ENCODE measurements at places on chromosomes 3 and 15.
A peak's percentile ranks its signal among the peaks of the same experiment; 100 is the strongest.

GRCh38 chr3:177944228-177944661 is 592.0 kb upstream of the KCNMB2 start:
- no peak for DNase-seq

DNA sequence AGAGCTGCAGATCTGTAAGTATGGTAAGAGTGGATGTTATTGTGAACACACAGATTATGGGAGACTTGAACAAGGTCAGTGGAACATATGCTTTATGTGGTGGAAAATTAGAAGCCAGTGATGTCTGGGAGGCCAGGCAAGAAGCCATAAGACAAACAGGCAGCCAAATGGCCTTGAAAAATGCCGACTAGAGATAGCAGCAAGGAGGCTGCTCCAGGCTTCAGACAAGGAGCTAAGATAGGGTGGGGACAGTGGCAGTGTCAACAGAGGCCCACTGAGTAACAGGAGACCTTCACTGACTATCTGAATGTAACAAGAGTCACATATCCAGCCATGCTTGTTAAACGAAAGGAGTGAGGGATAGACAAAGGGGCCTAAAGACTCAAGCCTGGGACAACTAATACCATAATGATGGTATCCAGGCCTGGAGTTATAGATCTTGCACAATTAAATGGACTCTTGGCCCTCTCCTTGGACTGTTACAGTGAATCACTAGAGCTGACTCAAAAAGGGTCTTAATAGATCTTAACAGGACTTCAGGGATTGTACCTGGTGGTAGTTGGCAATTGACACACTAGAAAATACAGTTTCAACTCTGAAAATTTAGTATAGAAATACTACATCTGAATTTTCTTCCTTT is 50.6 kb downstream of the CFAP20DC start:
- no peak for DNase-seq

- peak; percentile 42 for DNase-seq
Observed at GRCh38 chr3:52240886-52241370, 2.0 kb upstream of the TWF2 start.

GRCh38 chr3:104245261-104245660 is 1121.4 kb upstream of the ALCAM start:
- no peak for DNase-seq

DNA sequence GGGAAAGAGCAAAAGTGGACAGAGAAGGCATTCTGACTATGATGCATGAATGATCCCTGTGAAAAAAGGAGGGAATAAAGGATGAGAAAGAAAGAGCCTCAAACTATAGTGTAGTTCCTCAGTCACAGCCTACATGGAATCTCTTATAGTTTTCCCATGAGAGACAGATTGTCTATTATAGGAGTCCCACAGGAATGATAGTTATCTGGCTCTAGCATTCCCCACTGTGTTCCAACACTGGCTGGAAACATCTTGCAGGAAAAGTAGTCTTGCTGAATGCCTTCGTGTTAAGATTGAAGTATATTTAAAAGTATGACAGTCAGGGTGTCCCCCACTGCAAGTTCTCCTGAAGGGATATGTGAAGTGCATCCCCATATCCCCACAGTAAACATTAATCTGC is 641.5 kb upstream of the NECTIN3 start:
- no peak for DNase-seq

DNA sequence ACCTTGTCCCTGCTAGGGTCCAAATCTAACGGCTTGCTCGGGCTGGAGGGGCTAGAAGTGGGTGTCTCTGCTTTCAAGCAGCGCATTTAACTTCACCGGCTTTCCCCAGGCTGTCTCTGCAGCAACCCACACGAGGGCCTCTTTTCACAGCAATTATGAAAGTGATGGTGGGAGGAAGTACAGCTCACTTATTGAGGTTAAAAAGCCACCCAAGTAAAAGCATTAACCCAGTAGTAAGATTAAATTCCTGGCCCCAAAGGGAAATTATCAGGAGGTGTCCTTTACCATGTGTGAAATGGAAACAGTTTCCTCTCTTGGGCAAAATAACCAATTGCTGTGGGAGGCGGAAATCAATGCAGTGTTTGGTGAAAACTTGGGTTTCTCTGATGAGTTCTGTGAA is 41.1 kb downstream of the NGRN start:
- no peak for DNase-seq

DNA sequence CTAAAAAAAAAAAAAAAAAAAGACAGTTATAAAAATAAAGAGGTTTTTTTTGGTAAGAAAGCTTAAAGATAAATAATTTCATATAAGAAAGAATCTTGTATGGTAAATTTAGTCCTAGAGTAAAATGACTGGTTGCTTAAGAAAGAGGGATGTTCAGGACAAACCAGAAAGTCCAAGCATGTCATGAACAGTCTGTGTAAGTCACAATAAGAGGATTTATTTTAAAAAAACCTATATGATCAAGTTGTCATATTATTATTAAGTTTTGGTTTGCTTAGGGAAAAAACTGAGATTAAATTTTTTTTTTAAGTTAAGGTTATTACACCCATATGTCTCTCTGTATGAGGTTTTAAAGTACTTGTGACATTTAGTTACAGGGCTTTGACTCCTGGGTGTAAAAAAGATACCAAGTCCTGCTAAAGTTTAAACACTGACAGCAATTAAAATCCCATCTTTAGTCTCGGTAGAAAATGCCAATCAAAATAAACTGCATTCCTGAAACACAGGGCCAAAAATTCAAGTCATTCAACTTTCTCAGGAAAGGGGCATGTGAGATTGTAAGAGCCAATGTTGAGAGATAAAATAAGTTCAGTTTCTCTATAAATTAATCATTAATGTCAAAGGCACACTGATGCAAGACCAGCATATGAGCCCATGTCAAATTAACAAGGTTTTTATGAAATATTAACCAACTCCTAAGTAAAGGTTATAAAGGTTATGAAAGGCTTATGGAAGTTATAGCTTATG is 8.5 kb upstream of the BDH1 start:
- no peak for DNase-seq

DNA sequence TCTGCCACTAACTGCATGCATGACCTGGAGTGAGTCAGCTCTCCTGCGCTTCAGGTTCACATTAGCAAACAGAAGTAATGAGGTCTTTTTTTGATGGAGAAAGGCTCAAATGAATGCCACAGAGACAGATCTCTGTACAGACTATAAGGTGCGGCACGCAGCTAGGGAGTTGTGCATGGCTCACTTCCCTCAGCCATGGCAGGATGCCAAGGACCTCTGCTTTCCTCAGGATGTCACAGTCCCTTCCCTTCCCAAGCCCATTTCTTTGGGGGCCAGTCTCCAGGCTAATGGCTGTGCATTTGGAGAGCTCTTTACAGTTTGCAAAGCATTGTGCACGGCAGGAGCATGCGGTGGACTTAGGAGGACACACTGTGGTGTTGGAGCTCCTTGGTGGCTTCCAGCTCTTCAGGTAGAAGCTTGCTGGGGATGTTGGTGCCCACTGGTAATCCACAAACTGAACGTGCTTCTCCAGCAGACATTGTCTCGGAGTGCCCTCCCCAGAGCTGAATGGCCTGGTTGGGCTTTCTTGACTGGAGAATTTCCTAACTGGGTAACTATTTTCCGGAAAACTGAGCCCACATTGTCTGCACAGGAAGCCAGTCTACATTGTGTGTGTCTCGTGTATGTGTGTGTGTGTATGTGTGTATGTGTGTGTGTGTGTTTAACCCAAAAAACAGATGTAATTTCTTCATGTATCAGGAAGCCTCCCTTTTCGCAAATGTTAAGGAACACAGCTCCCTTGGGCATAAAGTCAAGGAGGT is 172.5 kb upstream of the TLE3 start:
- peak; percentile 78 for DNase-seq

GRCh38 chr15:81211376-81211775 is 14.7 kb downstream of the IL16 start:
- DNase-seq = no peak

GRCh38 chr3:14758297-14758696 is 60.5 kb upstream of the FGD5 start:
- DNase-seq = no peak

- no peak for DNase-seq
Observed at GRCh38 chr3:1330107-1330506, 237.3 kb downstream of the CNTN6 start.

- DNase-seq = no peak
Observed at GRCh38 chr3:11415099-11415498, 142.9 kb downstream of the ATG7 start.

DNA sequence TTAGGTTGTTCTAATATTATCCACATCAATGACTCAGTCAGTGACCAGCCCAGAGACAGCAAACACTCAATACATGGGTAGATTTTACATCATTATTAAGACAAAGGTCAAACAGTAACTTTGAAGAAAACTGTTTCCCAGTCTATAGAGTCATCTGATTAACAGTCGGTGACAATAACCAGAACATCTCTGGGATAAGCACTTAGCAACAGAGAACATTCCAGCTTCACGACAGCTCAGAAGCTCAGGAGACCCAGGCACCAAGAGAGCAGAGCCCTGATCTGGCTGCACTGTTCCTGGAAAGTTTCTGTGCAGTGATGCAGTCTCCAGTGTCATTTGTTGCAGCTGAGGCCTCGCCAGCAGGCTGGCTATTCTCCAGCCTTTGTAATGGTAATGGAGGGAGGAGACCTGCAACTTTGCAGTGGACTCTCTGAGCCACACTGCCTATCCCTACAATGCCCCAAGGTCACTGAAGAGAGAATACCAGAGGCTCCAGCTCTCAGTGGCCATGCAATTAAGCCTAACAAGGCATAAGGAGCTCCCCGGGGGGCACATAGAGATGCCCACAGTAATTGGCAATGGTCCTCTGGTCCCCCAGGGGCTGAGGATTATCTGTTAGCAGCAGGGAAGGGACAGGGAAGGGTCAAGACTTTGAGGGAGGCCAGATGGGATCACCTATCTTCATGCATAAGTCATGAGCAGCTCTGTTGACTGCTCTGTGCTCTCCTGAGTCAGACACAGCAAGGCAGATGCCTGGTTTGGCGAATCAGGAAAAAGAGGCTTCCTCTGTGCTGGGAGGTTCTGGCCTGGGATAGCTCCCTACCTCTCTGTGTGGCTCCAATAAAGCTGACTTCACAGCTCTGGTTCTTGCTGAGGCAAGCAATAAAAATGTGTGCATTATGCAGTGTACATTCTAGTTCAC is 163.6 kb downstream of the CTNNB1 start:
- no peak for DNase-seq

GRCh38 chr3:18389108-18389733 is 35.9 kb downstream of the SATB1 start:
- peak; percentile 7 for DNase-seq

DNA sequence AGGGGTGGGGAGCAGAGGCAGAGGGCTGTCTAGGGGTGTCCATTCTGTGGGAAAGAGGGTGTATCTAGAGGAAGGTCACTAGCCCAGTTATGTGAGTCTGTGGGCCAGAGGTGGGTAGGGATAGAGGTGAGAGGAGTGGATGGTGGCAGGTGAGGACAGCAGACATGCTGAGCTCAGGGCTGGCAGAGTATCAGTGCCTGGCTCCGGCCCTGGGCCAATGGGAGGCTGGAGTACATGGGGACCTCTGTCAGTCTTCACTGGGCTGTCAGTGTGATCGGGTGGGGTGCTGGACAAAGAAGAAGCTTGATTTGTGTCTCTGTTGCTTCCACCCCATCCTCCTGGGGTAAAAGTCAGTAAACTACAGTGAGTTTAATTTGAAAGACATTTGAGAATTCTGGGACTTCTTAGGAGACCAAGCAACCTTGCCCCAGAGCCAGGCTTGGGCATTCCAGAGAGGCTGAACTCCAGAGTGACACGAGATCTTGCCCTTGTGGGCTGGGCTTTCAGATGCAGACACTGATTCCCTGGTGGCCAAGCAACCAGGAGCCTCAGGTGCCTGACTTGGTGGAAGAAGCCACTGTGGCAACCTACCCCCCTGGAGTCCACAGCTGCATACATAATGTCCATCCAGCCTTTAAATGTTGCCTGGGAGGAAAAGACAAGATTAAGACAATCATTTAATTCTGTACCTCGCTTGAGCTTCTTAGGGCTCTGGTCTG is 60.7 kb downstream of the EXOG start:
- DNase-seq = no peak

DNA sequence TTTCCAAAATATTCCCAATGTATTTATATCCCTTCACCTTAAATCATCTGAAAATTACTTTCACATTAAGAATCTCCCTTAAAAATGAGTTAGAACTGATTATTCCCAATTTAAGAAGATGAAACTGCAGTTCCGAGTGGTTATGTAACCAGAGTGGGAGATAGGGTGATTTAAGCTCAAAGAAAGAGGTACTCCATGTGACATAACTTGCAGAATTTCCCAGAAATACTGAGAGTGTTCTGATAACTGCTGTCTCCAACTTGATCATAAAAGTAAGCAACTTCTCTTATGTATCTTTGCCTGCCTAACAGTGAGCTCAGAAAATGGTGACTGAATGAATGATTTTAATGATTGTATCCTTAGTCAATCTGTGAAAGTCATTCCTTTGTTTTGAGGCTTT is 32.3 kb downstream of the ARRDC4 start:
- DNase-seq = no peak

DNA sequence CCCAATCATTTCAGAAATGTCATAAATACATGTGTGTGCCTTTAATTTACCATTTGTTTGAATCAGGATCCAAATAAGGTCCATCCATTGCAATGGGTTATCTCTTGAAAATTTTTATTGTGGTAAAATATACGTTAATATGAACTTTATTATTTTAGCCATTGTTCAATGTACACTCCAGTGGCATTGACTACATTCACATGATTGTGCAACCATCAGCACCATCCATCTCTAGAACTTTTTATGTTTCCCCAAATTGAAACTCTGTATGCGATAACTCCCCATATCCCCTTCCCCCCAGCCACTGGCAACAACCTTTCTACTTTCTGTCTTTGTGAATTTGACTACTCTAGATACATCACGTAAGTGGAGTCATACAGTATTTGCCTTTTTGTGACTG is 12.0 kb downstream of the CRTAP start:
- no peak for DNase-seq

DNA sequence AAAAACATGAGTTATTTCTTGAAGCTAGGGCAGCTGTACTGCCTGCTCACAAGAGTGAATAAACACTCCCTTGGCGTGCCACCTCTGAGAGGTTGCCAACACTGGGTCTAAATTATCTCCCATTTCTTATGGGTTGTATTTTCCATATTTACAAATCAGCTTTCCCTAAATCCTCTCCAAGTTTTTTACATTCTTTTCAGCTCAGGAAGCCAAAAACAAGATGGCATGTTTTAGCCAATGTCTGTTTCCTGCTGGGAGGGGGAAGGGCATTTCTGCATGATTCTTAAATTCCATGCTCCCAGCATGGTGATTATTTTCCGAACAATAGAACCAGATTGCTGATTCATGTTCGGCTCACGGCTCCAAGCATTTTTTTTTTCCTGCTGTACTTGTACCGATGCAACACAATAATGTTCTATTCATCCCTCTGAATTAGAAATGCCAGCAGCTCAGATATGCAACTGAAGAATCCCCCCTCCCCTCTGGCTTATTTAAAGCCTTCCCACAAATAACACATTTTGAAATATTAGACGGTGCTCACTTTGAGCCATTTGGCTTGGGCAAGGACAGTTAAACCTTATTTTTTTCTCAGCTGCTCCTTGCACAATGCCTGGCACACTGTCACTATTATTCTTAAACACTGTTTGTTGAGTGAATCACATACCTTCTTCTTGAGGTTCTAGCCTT is 252.5 kb downstream of the THRB start:
- no peak for DNase-seq

- DNase-seq = no peak
Observed at GRCh38 chr15:68256675-68257450, 20.7 kb upstream of the FEM1B start.

- DNase-seq = no peak
Observed at GRCh38 chr3:135226057-135226456, 431.0 kb downstream of the EPHB1 start.

GRCh38 chr3:58609990-58610389 is 32.8 kb upstream of the FAM107A start:
- no peak for DNase-seq

GRCh38 chr3:146221276-146221675 is 29.6 kb downstream of the PLSCR4 start:
- DNase-seq = no peak

- DNase-seq = no peak
Observed at GRCh38 chr15:81265256-81265943, 58.5 kb downstream of the STARD5 start.

Measured in NCI-H345 (cell line).